ENCODE measurements at places on chromosomes 4 and X. TPM values are rescaled to one million over a fixed set of nuclear protein-coding genes. Genes with fewer than 3 reads are reported as not detected.
A peak's percentile ranks its signal among the peaks of the same experiment; 100 is the strongest.

GRCh38 chr4:80154545-80154933, 42.8 kb upstream of the PRDM8 start:
- DNase-seq, result no peak

DNA sequence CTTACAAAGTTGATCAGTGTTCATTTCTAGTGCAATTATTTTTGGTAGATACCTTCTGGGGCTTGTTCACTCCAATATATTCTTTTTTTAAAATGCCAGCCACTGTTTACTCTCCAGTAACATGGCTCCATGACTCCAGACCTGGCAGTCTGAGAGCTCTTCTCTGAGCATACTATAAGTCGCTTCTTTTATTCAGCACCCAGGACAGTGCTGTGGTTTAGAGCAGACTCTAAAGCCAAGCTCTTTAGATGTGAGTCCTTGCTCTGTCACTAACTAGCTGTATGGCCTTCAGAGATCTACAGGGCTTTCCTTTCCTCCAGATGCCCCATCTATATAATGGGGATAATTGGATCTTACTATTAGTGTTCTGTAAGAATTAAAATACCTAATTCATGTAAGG, 200.2 kb upstream of the FAM241A start:
- DNase-seq, result no peak

- DNase-seq, result no peak
These were observed 196.8 kb downstream of the DCHS2 start for GRCh38 chr4:154294652-154295350.

GRCh38 chr4:13988353-13989305, 361.1 kb upstream of the BOD1L1 start:
- no peak for DNase-seq

Gene GATA1
- not detected for total RNA-seq

GRCh38 chr4:136400829-136401228, 1131.5 kb downstream of the PCDH18 start:
- DNase-seq, result no peak

Gene NSUN7
- total RNA-seq, result not detected

DNA sequence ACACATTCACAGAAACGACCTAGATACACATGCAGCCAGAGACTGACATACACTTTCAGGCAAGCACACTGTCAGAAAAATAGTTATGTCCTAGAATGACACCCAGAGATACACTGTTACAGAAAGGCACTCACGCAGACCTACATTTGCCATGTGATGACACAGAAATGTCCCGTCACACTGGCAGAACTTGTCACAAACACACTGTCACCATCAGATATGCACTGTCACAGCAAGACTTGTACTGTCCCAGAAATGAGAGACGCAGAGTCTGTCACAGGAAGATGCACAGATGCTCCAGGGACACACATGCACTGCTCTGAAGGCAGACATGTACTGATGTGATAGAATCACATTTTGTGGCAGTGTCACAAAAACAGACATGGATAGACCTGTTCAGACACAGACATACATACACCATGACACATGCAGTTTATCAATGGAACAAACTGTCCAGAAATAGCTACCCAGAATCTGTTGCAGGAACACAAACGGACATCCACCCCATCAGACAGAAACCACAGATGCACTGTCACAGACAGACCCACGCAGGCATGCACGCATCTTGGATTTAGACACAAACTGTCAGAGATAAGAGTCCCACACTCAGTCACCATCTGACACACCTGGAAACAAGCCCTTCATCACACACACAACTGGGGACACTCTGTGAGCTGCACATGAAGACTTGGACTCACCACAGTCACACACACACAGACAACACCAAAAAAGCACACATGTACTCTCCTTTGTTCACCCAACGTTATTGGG, 1.3 kb upstream of the PIM2 start:
- peak; percentile 51 for DNase-seq

- no peak for DNase-seq
These were observed 25.5 kb downstream of the ARHGAP36 start for GRCh38 chrX:131083510-131084142.

DNA sequence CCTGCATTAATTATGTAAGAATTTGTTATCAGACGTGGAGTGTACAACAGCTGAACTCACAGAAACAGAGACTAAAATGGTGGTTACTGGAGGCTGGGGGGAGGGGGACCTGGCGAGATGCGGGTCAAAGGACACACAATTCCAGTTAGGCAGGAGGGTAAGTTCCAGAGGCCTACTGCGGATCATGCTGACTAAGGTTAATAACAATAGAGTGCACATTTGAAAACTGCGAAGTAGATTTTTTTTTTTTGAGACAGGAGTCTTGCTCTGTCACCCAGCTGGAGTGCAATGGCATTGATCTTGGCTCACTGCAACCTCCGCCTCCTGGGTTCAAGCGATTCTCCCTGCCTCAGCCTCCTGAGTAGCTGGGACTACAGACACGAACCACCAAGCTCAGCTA, 7.6 kb downstream of the AGA start:
- no peak for DNase-seq

DNA sequence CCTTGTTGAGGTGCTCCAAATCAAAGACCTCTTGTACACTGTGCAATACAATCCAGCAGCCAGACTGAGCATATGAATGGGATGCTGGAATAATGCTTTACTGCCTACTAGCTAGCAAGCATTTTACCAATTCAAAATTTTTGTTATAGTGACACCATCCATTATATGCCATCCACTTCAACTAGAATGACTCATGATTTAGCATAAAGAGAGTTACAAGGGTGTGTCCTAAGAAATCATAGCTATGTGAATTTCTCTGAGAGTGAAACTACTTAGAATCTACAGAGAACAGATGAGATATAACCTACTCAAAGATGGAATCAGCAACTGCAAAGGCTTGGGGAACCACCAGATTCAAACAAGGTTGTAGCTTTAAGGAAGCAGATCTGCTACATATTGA, 221.9 kb downstream of the LHFPL1 start:
- DNase-seq, result no peak
